ENCODE measurements at places on chromosomes 6 and 20.

DNA sequence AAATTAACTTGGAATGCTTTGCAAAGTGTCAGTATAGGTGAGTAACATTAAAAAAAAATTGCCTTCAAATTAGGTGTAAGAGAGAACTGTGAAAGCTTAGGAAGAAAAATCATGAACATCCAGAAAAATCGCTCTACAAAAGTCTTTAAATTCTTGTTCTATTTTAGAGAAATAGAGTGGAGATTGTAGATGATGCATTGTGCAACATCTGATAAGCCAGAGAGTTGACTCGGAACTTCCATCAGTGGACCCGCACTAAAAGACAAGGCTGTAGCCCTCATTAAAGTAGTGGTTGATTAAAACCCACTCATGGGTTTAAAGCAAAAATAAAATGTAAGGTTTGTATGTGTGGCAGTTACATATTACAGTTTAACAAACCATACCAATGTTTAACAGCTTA is 35.8 kb downstream of the MAP3K4 start:
- no peak for DNase-seq

- DNase-seq = no peak
Measured at GRCh38 chr6:127484212-127484863, 25.1 kb upstream of the KIAA0408 start.

GRCh38 chr20:40451552-40451951 is 237.5 kb downstream of the MAFB start:
- DNase-seq = no peak

GRCh38 chr20:48273843-48274242 is 488.6 kb upstream of the SULF2 start:
- no peak for DNase-seq

DNA sequence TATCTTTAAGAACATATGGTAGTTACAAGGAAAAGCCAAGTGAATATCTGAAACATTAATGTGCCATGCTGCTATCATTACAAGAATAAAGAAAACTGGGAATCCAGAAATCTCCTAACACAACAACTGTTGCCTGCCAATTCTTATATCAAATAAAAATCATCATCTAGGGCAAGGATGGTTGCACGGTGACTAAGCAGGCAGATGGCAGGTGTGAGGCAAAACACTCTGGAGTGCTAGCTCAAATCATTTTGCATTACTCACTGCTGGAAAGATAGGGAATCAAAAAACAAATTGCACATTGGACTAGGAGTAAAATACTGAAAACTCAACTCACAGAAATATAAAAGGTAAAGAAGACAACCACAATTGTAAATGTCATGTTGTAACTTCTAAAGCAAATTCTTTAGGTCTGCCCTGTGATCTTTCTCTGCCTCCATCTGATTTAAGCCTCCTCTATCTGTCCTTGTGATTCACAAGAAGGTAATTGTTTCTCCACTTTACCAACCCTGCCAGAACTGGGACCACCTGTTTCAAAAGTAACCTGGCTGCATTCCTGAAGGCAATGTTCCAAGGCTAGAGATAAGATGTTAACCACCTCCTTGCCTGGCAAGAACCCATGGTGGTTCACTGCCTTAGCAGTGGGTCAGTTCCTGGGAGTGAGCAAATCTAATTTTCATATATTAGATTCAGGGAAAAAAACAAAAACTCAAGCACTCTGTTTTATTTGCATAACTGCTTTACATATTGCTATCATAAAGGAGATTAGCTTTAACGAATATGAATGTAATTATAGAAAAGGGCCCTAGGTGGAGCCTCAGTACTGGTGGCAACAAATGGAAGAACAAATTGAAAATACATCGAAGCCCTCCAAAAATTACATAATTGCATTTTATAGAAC is 33.1 kb upstream of the LCA5 start:
- DNase-seq = no peak

DNA sequence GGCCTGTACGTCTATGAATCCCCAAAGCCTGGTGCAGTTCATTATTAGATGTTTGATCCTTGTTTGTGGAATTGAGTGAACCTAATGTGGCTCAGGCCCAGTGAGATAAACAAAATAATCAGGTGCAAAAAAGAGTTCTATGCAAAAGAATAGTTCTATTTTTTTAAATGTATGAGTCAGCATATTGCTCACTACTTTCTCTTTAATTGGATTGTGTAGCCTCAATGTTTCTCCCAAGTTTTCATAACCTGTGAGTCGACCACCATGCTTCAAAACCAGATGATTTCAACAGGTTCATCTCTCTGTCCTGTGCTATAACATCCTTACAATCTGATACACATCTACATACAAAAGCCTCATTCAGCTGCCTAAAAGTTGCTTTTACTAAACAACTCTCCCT is 116.5 kb upstream of the HDAC2 start:
- no peak for DNase-seq

- DNase-seq = no peak
Measured at GRCh38 chr6:30019819-30020218, 41.2 kb upstream of the POLR1H start.

DNA sequence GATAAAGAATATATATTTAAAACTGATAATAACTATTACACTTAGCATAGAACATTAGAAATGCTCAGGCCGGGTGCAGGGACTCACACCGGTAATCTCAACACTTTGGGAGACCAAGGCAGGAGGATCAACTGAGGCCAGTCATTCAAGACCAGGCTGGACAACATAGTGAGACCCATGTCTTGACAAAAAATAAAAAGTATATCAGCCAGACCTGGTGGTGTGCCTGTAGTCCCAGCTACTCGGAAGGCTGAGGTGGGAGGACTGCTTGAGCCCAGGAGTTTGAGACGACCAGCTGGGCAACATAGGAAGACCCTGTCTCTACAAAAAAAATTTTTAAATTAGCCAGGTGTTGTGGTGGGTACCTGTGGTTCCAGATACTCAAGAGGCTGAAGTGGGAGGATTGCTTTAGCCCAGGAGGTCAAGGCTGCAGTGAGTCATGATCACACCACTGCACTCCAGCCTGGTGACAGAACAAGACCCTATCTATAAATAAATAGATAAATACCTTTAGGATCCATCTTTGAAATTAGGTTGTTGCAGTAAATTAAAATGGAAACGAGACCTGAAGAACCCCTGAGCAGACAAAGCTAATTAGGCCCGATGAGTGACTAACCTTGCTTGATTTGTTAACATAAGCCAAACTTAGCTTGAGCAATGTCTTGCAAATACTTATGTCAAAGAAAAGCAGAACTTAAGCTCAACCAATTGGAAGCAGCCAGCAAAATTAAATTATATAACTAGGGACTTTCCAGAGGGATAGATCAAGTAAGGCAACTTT is 75.8 kb upstream of the E2F3 start:
- no peak for DNase-seq

DNA sequence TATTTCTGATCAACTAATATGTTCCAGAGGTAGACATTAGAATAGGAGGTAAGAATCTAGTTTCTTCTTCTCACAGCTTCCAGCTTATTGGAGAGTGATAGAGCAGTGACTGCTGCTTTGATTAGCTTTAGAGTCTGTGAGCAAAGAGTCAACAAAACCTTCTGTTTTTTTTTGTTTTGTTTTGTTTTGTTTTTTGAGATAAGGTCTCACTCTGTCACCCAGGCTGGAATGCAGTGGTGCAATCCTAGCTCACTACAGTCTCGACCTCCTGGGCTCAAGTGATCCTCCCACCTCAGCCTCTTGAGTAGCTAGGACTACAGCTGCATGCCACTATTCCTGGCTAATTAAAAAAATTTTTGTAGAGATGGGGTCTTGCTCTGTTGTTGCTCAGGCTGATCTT is 39.3 kb downstream of the TSBP1 start:
- DNase-seq = no peak

DNA sequence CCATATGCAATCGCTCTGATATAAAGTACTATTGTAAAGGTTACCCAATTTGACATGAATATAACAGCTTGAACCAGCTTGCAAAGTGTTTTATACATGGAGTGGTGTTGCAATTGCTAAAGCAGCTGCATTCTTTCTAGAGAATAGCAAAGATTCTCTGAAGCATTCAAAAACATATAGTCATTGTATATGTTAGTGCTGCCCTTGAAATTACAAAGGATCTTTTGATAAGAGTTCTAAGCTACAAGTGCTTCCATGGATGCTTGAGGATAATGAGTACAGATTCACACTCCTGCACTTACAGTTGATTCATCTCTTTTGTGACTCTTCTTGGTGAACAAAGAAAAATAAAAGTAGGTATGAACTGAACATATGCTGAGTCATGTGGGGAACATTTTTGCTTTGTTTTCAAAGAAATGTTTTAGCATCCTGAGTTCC is 175.7 kb downstream of the ALDH8A1 start:
- DNase-seq = no peak

- no peak for DNase-seq
Measured at GRCh38 chr6:37696220-37696840, 1.4 kb downstream of the MDGA1 start.

GRCh38 chr6:91094341-91094740 is 507.5 kb upstream of the MAP3K7 start:
- no peak for DNase-seq

GRCh38 chr6:39075010-39075686 is 26.6 kb downstream of the GLP1R start:
- no peak for DNase-seq

DNA sequence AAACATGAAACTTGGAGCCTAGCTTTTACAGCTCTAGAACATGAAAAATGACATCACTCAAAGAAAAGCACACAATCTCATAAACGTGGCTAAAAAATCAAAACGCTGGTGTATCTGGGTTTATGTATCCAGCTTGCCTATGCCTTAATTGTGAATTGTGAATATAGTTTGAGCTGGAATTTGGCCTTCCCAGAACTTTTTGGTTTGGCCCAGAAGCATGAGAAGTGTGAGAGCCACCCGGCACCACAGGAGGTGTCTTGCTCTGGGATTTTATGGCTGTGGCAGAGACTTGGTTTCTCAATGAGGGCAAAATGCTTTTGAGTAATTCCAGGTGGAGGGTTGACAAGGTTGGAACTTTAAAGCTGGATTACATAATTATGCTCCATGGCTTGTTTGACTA is 69.2 kb downstream of the TIAM2 start:
- no peak for DNase-seq

DNA sequence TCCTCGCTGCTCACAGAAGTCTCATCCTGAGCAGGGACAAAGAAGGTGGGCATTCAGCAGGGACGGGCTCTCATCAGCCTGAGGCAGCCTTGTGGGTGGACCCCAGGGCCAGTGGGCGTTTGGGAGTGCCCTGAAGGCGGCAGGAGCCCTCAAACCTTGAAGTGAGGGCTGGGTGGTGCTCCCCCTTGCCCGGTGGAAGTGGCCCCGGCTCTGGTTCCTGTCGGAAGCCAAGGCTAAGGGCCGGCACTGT is 110.5 kb downstream of the NOL4L start:
- no peak for DNase-seq

- DNase-seq = no peak
Measured at GRCh38 chr6:138160329-138161087, 1.2 kb upstream of the ARFGEF3 start.

GRCh38 chr20:15317546-15318232 is 980.3 kb upstream of the FLRT3 start:
- DNase-seq = no peak

DNA sequence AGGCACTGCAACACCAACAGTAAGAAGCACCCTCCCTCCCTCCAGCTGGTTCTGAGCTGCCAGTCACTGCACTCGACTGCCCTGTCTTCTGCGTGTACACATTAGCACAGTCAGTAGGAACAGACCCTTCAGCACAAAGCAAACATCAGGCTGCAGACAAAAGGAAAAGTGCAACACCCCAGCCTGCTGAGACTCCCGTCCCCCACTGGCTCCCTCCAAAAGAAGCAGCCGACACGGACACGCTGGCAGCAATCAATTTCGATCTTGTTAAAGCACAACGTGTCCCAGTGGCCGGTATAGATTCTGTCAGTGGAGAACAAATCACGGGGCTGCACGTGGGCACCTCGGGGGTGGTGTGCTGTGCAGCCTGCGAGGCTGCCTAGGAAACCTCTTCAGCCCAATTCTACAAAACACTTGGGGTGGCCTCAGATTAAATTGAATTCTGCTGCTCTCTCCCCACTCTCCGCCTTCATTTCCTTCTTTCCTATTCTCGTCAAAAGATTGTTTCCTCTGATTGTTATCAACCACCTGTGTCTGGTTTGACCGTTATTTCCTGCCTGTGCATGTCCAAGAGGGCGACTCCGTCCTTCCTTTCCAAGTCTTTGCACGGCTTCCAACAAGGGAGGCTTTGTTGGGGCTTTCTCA is 38.7 kb downstream of the TRAF3IP2 start:
- no peak for DNase-seq

DNA sequence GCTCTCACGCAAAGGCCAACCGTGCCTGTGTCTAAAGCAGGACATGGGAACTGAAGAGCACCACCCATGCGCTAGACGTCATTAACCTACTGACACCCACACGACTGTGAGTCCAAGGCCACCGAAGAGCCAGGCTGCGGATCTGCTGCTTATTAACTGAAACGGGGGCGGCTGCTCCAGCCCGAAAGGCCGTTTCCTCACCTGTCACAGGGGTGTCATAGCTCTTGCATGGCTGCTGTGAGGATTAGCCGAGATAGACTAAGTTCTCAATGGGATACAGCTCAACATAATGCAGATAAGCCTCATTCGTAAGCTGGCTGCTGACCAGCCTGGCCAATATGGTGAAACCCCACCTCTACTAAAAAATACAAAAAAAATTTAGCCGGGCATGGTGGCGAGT is 26.7 kb downstream of the OVOL2 start:
- no peak for DNase-seq

DNA sequence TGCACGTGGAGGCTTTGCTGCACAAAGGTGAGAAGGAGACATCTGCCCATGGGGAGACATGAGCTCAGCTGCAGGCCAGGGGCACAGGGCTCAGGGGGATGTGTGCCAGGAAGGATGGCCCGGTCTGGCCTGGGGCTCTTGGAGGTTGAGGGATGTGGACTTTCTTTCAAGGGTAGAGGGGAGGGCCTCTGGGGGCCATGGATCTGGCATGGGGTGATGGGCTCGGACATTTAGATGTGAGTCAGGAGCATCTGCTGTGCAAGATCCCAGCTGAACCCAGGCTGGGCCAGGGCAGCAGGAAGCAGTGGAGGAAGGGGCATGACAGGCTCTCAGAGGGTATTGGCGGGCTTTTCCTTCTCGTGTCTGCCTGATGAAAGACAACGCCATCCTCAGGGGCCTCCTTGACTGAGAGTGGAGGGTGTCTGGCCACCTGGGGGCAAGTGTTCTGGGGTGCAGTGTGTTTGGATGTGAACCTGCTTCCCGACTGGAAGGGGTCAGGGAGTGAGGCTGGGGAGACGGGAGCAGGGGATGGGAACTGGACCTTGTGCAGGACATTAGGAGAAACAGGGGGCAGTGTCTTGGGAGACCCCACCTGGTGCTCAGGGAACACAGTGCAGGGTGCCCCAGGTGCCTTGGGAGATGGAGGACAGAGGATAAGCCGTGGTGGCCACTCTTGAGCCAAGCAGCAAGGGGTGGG is 156.1 kb downstream of the ERMARD start:
- DNase-seq = no peak

DNA sequence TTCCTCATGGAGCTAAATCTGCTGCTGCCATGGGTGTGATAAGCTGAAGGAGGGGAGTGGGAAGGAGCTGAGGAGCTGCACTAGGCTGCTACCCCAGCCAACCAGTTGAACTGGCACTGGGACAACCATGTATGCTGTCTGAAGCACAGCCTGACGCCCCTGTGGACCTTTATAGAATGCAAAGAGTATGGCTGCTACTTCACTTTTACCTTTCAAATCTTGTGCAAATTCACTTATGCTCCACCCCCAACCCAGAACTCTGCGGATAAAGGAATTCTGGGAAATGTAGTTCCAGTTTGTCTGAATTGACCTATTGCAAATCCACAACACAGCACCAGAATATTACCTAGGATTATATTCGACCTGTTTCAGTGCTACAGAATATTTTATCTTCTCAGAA is 217.4 kb upstream of the SLC35B3 start:
- DNase-seq = no peak
